ENCODE measurements at places on chromosomes 1 and 21.

DNA sequence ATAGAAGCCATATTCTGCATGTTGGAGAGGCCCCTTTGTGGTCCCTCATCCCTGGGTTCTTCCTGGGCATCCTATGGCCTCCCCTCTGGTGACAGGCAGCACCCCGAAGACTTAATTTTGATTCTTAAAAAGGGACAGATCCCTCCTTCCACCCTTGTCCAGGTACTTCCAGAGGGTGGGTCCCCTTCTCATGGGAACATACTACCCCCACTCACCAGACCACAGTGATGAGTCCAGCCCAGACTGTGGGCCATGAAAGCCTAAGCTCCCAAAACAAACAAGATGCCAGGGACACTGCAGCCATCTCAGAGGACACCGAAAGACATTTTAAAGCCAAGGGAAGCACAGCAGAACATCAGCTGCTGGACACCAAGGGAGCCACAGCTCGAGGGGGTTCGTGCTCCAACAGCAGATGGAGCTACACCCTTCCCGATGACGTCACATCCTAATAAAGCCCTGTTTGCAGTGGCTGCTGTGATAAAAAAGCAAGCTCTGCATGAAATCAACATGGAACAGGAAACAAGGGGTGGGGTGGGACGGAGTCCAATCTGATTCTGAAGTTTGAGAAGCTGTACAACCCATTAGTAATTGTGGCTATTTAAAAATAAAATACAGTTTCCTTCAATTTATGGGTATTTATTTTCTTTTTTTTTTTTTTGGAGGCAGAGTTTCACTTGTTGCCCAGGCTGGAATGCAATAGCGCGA lies 32.4 kb downstream of the GNB1 start:
- no peak for DNase-seq

DNA sequence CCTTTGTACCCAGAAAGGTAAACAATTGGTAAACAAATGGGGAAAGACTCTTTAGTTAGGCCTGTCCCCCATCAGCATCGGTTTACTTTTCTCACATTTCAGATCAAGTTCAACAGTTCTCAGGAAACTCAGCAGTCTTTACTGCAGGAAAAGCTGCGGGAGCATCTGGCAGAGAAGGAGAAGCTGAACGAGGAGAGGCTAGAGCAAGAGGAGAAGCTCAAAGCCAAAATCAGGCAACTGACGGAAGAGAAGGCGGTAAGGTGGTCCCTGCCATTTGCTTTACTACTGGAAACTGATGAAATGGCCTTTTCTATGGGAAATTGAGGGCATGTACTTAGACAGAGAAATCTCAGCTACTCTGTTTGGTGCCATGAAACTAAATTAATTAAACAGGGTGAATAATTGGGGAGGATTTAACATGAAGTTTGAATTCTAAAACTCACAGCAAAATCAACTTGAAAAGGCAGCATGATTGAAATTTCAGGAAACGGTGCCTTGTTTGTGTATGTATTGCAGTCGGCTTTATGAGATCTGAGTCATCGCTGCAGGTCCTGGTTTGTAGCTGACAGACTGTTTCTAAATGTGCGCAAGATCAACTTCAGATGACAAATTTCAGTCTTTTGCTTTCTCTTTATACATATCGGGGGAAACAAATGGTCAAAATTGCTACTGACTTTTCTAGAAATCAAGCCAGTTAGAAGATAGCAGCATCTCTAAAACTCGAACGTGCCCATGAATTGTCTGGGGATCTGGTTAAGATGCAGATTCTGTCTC lies 67.9 kb upstream of the EFHD2 start:
- DNase-seq = no peak

- DNase-seq = no peak
Observed at GRCh38 chr1:174344162-174344561, 103.6 kb upstream of the GPR52 start.

GRCh38 chr1:11651017-11651416 lies 3.2 kb downstream of the FBXO2 start:
- no peak for DNase-seq

DNA sequence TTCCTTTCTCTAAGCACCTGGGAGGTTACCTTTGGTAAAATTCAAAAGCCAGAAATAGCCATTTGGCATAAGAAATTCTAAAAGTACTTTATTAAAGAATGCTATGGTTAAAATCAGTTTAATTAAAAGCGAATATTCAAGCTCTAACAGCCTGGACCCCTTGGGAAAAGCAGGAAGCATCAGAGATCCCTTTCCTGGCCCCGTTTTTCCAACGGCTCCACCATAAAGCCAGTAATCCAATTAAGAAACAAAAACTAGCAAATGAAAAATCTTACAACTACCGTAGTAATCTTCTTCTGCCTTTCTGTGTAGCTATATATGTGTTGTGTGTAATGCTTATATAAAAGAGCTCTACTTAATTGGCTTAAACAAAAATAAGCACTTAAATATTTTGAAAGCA lies 33.5 kb upstream of the NEK2 start:
- DNase-seq = no peak

DNA sequence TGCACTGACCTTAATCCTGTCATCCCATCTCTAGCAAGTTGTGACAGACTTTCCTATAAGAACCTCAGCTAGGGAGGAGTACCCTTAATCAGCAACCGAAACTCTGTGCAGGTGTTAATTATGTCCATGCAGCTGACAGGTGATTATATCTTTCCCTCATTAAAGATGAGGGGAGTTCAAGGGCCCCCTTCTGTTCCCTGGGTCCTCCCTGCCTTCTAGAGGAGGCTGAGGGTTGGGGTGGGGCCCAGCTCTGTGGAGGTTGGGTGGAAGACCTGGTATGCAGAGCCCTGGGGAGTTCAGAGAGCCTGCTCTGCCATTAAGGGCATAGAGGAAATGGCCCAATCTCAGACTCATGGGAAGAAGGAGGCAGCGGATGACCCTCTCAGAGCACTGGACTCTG lies 35.6 kb upstream of the CRNN start:
- DNase-seq = no peak

GRCh38 chr1:211349741-211350140 lies 23.1 kb downstream of the TRAF5 start:
- no peak for DNase-seq
